GM03348 (cell line): ENCODE measurements at places on chromosomes 3 and 15.

DNA sequence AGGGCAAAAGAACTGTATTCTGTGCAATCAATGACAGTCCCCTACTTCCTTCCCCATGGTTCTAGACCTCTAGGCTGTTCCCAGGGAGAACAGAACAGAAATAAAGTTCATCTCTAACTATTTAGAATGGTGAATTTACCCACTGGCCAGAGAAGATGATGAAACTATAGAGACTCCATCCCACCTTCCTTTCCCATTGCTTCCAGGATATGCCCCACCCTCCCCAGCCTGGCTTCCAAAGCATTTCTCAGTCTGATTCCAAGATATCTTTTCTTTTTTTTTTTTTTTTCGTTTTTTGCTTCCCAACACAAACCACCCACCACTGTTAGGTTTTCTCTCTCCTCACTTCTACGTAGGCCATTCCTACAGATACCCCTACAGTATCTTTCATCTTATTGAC lies 25.1 kb upstream of the SMAD3 start:
- DNase-seq: no peak

DNA sequence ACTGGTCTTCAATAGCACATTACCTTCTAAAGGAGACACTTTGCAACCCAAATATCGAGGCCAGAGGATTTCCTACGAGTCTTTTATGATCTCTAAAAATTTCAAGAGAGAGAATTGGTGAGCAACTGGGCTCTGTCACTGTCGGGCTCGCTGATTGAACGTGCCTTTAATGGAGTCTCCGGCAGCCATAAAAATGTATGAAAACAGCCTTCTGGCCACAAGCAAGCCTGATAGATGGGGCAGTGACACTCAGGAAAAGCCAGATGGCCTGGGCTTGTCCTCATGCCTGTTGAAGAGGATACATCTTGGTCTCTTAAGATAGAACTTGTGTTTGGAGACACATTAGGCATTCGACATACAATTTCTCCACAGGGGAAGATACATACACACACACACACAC lies 419.5 kb upstream of the PROK2 start:
- DNase-seq: no peak

DNA sequence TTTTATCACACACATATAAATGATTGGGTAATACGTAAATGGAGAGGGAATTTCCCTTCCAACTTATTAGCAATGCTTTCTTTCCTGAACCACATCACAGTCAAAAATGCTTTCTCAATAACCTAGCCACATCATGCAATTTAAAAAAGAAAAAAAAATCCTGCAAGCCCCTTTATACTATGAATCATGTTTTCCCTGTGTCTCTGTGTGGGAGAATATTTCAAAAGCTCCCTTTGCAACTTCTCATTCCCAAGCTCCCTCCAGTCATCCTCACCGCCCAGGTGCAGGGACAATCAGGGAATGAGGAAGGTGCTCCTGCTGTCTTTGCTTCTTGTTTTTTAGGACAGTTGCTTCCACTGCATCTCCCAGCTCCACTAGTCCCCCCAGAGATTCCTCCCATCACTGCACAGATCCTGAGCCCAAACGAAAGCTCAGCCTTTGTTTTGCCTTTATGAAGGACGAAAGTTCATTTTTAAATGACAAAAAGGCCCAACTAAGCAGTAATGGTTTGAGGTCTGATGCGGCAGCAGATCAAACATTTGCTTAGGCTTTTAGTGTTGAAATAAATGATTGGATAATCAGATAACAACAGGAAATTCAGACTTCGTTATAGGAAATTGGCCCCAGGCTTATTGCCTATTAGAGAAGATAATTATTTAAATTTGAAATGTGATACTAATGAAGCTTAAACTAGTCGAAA lies 47.8 kb upstream of the ADGRG7 start:
- DNase-seq: peak; percentile 57

DNA sequence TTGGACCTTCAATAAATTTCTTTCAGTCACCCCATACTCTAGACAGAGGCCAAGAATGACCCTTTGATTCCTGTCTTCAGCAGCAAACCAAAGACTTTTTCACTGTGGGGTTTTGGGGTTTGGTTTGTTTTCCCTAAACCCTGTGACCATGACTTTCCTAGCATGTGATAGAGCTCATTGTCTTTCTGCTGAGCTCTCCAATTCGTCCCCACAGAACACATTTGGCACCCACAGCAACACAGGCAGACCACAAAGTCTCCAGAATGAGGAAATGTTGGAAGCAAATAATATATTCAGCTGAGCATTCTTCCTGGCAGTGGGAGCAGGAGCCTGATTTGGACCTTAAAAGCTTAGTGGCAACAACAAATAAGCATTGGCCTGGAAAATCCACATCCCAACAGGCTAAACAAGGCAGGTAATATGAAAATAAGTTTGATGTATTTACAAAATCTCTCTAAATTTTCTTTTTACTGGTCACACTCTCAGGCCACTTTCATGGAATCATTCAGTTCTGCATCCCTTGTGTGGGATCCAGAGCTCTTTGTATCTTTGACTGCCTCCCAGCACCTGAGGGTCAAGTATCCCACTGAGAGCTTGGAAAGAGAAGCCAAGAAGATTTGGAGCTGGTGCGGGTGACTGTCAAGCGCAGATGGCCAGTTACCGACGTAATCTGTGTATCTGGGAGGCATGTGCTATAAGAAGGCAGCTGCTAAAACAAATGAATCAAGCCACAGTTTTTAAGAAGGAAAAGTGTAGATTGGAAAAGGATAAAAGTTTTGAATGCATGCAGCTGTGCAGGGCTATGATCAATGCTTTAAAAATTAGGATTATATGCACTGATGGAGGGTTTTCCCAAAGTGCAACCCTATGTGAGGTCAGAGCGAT lies 36.5 kb upstream of the CPB1 start:
- DNase-seq: peak; percentile 40
